ENCODE measurements at places on chromosomes 12 and 14. TPM values are rescaled to one million over a fixed set of nuclear protein-coding genes. Genes with fewer than 3 reads are reported as not detected.

IKZF4 gene
- 2.3 TPM for total RNA-seq

AKAP6 gene
- 7.2 TPM for total RNA-seq

DNA sequence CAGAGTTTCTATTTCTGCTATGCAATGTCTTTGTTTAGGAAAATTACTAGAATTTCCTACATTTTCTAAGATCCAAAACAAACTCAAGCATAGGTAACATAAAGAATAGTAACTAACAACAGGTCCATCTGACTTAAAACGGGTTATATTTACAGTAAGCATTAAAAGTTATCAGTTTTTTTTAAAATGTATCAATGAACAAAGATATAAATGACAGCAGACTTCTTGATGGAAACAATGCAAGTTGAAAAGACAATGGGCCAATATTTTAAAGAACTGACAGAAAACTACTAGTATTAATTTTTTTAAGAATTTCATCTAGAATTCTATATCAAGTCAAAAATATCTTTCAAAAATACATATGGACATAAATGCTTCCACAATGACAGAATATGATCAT is 367.1 kb upstream of the MGAT4C start:
- DNase-seq = no peak

DNA sequence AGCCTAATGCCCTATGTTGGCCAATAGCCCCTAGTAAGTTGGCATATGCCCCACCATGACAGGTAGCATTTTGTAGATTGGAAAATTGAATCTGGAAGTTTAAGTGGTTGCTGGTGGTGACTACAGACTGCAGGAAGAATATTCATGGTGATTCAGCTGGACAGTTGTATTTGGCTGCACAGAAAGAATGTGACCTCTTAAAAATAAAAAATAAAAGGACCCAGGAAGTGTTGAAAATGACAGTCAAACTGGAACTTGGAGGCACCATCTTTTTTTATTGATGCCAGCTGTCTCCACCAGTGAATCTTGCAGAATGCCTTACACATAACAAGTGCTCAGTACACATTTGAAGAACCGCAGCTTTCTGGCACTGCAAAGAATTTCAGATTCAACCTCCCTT is 73.9 kb downstream of the PRMT8 start:
- no peak for DNase-seq

DNA sequence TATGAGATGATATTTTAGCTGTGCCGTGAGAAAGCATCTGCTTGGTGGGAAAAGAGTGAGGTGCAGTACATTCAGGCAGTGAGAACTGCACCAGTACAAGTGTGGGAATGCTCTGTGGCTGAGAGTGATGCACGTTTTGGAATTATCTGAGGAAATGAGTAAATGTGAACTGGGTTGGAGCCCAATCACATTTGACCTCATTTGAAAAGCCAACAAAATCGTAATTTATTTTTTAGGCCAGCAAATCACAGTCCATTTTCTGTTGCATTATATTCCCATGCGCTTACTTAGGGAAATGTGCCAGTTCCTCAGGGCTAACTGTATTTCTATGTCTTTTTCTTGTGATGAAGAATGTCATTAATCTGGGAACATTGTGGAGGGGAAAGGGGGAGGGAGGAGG is 77.3 kb downstream of the SNAPC1 start:
- no peak for DNase-seq

GRCh38 chr12:56255671-56256070 is 2.5 kb downstream of the ANKRD52 start:
- DNase-seq = no peak

OR6C4 gene
- not detected for total RNA-seq

DNA sequence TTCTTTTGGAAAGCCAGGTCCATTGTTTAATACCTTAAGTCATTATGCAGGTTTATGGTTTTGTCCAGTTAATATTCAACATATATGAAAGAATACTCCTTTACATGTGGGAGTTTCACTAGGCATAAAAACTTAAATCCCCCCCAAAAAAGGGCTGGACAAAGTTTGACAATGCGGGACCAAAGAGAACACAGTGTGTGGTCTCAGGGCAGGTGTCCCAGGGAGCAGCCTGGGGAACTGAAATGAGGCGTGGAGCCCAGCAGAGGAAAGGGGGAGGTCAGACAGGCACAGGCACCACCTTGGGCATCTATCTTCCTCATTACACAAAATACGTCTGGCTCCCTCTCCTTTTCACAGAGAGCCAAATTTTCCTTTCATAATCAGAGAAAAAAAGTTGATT is 22.5 kb downstream of the PKP2 start:
- DNase-seq = no peak

- DNase-seq = no peak
Measured at GRCh38 chr12:66538970-66539369, 139.9 kb downstream of the GRIP1 start.

DNA sequence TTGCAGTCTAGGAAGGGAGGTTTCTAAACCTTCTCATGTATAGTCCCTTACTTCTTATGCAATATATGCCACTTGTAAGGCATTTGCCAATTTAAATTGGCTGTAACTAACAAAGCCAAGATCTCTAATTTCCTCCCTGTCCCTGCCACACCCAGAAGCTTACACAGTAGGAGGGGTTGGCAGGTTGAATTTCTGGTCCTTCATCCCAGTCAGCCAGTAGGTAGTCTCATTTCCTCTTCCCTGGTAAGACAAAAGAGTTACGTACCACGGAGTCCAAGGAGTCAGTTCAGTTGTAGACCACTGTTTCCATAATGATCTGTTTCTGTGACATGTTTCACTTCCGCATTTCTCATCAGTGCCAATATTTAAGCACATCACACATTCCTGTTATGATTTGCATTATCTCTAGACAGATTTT is 47.0 kb upstream of the PLBD1 start:
- DNase-seq = no peak

TEP1 gene
- 14.9 TPM for total RNA-seq

EID3 gene
- 1.4 TPM for total RNA-seq

DNA sequence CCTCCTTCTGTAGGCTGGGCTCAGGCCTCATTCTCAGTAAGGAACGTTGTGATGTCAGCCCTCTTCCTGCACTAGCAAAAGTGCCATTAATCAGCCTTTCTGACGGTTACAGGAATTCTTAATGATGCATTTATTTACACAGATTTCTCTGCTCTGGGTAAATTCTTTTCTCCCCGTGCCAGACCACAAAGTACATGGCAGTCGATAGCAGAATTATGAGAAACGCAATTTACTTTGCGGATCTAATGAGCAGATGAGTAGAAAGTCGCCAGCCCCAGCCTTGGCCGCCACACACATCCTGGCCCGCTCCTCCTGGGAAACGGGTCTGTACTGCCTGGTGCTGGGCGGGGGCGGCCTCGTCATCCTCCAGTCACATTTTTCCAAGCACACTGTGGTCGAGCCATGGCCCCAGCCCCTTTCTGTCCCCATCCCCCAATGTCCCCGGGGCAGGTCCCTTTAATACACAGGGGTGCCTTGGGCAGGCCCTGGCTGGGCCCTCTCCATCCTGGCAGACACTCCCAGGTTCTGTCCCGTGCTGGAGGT is 25.9 kb downstream of the NOC4L start:
- no peak for DNase-seq

- peak; percentile 73 for DNase-seq
Measured at GRCh38 chr12:106956048-106956578, 406 bp downstream of the TMEM263 start.

DNA sequence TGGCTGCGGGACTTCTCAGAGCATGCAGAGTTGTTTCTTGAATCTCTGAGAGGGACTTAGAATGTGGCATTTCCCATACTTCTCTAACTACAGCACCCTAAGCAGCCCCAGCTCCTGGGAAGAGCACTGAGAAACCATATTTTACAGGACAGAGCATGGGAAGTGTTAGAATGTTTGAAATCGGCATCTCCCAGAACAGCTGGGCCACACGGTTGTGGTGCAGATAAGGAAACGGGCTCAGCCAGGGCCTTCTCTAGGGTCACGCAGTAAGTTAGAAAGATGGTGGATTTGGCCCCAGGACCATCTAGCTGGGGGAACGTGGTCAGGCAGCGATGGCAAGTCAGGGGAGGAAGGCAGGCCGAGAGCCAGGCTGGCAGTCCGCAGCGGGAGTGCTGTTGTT is 10.5 kb upstream of the HHIPL1 start:
- DNase-seq = no peak

ACACB gene
- total RNA-seq = 232 TPM

- no peak for DNase-seq
Measured at GRCh38 chr14:38001501-38001900, 206.2 kb upstream of the SSTR1 start.

GRCh38 chr12:20438299-20438779 is 70.0 kb downstream of the PDE3A start:
- no peak for DNase-seq

GRCh38 chr12:75489613-75490210 is 9.2 kb downstream of the GLIPR1 start:
- no peak for DNase-seq

Data from left lobe of liver (tissue), 2 donors.